Activated CD8-positive, alpha-beta memory T cell treated with anti-CD3 and anti-CD28 coated beads for 1 hour (primary cell): ENCODE measurements at places on chromosomes 1 and 21.

DNA sequence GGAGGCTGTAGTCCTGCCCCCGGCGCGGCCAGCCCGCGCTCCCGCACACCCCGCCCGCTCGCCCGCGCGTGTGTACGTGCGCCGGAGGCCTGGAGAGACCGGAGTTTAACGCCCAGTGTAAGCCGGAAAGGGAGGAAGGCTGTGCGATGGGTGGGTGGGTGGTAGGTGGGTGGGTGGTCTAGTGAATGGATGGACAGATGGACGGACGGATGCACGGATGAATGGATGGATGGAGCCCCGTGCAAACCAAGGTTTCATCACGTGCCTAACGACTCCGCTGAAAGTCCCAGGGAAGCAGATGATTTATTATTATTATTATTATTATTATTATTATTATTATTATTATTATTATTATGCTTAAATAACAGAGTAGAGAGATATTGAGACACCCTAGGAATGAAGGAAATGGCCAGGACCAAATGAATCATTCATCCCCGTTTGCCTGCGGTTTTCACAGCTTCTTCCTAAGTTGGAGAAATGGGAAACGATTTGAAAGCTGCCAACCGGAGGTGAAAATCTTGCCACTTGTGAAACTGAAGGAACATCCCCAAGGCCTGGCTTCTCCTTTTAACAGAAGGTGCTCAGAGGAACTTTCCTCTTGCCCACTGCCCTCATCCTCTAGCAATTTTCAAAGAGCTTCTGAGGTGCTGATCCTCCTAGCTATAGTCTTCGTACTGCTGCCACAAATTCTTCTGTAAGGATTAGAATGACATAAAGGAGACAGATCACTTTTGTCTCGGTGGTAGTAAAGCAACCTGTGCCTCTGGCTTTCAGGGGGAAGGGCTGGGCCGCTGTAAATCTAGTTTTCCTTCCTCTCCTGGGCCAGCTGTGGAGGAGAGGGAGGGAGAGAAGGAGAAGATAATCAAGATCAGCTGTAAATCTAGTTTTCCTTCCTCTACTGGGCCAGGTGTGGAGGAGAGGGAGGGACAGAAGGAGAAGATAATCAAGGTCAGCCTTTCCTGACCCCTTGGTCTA lies 648 bp upstream of the RGS7 start:
- no peak for DNase-seq

DNA sequence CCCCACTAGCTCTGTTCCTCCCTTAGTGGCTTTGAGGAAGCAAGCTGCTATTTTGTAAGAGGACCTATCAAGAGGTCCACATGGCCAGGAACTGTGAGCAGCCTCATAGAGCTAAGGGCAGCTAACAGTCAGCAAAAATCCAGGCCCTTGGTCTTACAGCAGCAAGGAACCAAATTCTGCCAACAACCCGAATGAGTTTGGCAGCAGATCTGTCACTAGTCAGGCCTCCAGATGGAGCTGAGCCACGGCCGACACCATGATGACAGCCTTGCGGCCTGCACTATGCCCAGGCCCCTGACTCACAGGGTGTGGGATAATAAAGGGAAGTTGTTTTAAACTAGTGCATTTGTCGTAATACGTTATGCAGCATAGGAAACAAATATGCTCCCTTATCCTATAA lies 28.0 kb upstream of the H3-3A start:
- no peak for DNase-seq

GRCh38 chr1:202010180-202011015 lies at the start of gene ELF3:
Gene ELF3, plus strand, starts transcription at chr1:202010587. Its CDS starts 550 bp downstream, at chr1:202011137.
- no peak for DNase-seq

- no peak for DNase-seq
Measured at GRCh38 chr1:108357802-108358201, 92.3 kb upstream of the NBPF6 start.

DNA sequence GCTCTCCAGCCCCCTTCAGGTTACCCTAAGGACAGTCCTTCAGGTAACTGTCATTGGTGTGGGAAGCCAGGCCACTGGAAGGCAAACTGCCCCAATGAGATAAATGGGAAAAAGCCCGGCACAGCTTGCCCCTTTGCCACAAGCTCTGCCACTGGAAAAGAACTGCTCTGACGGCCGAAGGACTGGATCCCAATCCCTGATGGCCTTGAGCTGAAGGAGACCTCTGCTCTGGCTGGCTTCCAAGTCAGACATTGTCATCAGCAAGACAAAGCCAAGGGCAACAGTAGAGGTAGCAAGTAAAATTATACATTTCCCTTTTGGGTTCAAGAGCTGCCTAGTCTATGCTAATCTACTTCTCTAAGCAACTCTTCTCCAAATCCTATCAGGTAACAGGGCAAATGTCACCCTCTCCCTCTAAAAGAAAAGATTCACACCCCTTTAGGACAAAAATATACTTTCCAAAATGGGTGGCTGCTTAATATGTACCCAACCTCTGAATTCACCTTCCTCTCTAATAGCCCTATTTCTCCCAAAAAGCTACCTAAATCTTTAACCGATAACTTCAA lies 145.8 kb downstream of the ADSS2 start:
- DNase-seq, result no peak

DNA sequence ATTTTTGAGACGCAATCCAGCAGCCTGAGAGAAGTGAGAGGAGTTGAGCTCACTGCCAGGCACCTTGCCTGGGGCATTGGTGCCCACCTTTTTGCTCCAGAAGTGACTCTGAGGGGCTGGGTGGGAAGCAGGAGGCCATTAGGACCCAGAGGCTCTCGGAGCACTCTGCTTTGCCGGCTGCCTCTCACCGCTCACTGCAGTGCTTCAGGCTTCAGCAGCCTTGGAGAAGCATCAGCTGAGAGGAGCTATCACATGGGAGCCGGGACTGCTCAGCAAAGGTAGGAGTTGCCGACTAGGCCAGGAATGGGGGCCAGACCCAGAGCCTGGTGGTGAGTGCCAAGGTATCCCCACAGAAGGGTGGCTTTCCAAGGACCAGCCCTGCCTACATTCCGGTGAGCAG lies at the start of gene GPR61:
GPR61 (plus strand) TSS at position 197 of the 400 bp plus-strand sequence. CDS start 3,151 bp downstream, outside the sequence.
- DNase-seq, result no peak

DNA sequence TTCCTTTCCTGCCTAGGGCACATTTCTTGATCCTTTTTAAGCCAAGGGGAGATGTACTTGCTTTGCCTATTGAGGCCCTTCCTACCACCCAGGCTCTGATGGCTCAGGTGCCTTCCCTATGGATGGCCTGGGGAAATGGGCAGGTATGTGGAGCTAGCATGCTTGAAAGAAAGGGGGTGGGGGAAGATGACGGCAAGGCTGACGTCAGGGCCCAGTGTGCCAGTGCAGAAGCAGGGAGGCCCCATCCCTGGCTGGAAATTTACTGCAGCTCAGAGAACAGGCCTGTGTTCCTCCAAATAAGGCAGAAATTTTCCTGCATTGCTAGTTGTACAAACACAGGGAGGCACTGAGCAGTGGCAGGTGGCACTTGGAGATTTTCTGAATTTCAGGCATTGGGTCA lies 453.2 kb upstream of the VAMP3 start:
- no peak for DNase-seq

DNA sequence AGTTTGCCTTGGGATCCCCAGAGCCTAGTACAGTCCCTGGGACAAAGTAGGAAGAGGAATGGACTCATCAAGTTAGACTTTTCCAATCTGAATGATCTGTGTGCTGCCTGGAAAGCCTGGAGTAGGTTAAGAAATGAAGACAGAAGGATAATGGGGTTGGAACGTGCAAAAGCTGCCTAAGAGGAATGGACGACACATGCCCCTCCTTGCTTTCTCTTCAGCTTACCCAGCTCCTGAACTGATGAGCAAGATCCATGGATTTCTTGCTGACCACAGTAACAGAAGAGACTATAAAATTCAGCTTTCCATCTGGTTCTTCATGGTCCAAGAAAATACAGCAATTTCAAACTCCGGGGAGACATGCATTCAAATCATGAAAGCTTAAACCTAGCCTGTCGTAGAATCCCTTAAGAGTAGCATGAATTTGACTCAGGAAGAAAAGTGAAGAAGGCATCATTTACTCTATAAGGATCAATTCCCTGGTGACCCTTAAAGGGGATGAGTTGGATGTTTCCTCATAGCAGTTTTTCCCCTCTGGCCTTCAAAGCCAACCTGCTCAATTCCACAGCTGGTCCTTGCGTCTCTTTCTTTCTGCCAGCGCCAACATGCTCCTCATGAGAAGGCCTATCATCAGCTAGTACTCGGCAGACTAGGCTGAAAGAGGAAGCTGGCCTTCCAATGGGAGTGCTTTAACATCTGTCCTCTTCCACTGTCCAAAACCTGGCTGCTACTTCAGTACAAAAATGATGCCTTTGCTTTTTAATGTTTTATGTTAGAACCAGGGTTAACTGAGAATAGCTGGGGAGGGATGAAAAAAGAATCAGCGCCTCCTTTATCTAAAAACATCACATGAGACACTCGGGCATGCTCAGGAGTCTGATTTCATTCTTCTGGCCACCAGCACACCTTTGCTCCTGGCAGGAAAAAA lies 5.7 kb upstream of the PEF1 start:
- DNase-seq, result no peak

DNA sequence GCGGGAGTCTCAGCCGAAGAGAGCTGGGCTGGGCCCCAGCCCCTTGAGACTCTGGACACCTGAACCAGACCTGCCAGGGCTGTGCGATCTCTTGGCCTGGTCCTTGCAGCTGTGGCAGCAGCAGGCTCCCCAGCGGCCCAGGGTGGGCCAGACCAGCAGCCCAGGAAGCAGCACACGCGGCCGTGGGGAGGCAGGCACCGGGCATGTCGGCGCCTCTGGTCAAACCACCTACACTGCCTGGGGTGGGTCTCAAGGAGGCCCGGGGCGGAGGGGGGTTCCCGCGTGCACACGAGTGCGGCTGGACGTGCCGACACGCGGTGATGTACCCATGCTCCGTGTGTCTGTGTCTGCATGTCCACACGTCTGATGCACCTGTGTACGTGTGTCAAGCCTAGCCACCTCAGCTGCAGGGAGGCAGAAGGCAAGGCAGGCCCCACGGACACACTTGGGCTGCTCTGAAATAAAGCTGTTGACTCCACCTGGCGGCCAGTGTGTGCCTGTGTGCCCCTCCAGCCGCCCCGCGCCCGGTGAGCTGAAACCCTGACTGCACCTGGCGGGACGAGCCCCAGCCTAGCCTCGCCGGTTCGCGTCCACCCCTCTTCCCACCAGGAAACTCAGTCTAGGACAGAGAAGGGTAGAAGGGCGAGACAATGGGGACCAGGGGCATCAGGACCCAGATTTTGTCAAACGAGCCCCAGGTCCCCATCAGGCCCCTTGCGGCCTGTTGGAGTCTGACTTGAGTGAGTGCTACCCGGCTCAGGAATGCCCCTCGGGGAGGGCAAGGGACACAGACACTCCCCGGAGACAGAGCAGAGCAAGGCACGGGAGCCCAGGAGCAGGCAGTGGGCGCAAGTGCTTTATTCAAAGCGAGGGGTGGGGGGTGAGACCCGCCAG lies 11.6 kb downstream of the SCNN1D start:
- peak; percentile 34 for DNase-seq

DNA sequence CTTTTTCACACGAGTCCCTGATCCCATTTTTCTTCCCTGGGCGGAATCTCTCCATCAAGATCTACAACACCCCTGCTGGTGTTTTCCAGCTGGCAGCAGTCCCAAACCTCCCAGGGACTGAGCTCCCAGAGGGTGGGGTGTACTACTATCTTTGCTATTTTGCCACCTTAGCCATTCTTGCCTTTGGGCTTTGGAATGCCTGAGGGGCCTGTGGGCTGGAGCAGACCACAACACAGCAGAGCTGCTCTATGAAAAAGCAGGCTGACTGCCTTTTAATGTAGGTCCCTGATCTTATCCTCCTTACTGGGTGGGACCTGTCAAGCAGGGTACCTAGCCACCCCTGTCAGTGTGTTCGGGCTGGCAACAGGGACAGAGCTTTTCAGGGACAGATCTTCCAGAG lies 91.9 kb downstream of the KCNT2 start:
- no peak for DNase-seq

DNA sequence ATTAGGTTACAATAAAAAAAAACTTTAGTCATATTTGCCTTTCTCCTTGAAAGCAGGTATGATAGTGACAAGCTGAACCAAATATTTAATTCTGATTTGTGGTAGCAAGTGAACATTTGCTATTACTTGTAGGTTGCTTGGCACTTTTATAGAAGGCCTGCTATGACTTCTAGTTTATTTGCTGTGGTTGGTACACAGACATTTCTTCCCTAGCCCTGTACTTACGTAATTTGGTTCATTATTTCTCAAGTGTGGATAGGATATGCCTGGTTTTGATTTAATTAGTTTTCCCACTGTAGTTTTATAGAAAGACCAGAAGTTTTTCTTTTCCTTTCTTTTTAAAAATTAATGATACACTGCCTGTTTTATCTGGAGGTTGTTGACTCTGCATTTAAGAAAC lies 55.9 kb downstream of the PPP2R5A start:
- no peak for DNase-seq

DNA sequence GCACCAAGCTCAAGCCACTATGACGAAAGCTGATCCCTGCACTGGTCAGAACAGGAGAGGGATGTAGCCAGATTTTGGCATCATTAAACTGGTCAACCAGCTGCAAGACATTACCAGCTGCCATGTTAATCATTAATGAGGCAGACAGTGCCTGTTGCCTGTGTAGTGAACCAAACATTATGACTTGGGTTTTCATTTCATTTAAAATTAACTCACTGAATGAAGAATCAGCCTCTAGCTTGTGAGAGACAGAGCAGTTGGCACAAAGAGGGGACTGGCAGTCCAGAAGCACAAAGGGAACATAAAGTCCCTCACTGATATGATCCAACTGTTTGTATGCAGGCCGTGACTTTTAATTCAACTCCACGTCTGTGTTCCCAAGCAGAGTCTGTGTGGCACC lies 318.9 kb downstream of the SEC16B start:
- DNase-seq, result no peak

DNA sequence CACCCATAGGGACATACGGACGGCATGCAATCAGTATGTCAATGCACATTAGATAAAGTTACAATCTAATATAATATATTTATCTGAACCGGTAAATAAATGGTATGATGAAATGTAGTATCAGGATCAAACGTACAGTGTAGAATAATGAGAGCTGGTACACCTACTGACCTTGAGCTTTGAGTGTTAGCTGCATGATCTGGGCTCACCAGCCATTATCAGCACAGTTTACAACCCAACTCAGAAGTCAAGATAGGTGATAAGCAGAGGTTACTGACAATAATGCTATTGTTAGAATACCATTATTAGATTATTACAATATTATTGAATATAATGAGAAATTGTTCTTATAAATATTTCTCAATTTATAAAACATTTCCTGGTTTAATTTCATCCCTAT lies 103.0 kb upstream of the ESRRG start:
- DNase-seq, result no peak

DNA sequence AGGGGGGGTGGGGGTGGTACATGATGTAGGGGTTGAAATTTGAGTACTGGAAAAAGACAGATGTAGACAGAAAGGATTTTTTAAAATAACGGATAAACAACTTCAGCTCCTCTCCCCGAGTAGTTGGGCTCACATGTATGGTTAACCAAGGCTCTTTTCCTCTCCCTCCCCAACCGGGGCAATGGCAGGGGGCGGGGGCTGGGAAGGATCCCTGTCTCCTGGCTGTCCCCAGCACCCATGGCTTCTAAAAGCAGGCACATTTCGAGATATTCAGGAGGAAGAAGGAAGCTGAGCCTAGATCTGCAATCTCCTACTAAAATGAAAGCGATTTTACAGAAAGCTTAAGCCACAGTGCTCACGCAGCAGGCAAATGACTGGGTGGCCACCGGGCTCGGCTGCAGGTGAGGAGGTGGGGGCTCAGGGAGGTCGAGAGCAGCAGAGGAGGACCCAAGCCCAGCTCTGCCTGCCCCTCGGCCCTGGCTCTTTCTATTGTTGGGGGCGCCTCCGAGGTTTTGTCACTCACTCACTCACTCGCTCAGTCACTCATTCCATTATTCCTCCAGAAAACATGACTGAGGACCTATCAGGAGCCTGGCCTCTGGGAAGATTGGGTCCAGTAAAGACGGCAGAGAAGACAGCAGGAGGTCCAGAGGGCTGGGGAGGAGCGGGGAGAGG lies 573.3 kb downstream of the PTPRU start:
- DNase-seq, result no peak
